ENCODE measurements at places on chromosomes 3 and 15. TPM values are rescaled to one million over a fixed set of nuclear protein-coding genes. Genes with fewer than 3 reads are reported as not detected.

VEPH1 gene
- not detected for total RNA-seq

GOLGA8G gene
- not detected for total RNA-seq

SLC9A9 gene
- total RNA-seq: 2.6 TPM

RTP3 gene
- total RNA-seq: not detected

FAM43A gene
- 36.7 TPM for total RNA-seq

Measured in heart right ventricle (tissue), 16 donors.